ENCODE measurements at places on chromosomes 3 and 15.

- DNase-seq: no peak
These were observed 260.4 kb upstream of the GPR149 start for GRCh38 chr3:154690413-154690812.

DNA sequence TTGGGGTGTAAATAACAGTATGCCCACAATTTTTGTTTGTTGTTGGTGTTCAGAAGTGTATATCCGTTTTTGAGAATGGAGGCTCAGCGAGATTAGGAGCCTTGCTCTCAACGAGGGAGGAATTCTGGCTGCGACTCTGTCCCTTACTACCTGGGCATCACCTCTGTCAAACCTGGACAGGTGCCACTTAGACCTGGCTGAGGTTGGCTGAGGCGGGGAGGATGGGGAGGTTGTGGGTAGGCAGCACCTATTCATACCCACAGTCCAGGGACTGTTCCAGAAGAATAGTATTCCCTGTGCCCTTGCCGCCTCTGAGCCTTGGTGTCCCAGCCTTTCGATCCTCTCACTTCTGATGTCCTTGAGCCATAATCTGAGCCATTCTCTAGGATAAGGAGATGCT, 99.9 kb downstream of the LINGO1 start:
- no peak for DNase-seq

DNA sequence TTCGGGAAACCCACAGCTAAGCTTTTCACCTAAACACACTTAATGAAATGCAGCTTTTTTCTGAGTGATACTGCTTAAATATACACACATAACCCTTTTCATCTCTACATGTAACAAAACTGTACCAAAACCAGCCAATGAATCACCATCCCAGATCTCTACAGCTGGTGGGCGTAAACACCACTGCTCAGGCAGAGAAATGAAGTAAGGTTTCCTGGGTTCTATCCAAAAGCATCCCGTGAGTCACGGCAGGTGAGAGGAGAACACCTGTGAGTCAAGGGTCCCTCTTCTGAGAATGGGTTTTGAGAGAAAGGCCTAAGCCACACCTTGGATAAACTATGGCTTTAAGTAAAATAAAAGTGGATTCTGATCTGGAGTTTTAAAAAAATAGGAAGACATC, 2.6 kb downstream of the CLDN1 start:
- peak; percentile 57 for DNase-seq

GRCh38 chr3:53166781-53167291, 5.8 kb downstream of the PRKCD start:
- no peak for DNase-seq

DNA sequence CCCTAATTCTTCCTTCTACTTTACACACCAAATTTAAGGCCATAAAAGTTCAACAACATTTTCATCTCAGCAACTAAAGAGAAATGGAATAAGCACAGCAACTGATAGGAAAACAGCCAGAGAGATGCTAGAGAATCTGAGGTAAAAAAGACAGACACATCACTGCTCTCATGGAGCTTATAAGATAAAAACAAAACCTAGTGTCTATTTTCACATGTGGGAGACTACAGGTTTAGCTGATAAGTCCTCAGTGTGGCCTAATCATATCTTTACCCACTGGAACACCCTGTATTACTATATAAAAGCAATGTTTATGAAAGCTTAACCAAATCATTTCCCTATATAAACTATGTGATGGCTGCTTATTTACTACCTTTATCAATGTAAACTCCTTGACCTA, 33.0 kb downstream of the KPNA4 start:
- DNase-seq: no peak

GRCh38 chr15:89095073-89095472, 6.8 kb downstream of the ABHD2 start:
- no peak for DNase-seq

DNA sequence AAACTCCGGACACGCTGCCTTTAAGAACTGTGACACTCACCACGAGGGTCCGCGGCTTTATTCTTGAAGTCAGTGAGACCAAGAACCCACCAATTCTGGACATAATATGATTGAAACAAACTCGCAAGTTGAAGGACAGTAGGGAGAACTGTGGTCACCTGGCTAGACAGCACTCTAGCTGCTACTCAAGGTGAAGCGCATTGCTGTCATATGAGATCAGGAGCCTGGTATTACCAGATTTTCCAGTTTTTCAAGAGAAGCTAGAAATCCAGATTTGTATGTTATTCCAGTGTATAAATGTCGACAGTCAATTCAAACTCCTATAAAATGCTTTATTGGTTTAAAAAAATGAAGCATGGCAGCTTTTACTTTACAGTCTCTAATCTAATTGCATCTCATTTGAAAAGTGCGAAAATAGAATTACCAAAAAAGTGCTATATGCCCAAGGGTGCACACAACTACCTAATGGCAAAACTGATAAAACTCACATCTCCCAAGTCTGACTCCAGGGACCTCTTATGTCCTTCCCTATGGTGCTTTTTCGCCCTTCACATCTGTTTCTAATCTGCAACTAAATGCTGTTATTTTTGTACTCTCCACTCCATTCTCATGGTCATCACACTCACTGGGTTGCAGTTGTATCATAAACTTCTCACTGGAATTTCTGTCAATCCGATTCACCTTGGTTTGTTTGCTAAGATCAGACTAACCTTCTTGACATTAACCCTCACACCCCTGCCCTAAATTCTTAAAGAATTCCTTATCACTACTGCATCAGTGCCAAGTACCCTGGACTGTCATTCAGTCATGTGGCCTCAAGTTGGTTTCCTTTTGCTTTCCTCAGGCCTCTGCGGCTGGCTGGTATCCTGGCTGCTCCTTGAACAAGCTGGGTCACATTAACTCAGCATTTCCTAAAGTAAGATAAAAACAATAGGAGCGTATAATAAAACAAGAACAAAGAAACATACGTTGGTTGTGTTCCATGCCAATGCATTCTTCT, 31.5 kb upstream of the ARHGEF26 start:
- no peak for DNase-seq

GRCh38 chr15:65982627-65983322, 113.5 kb downstream of the RAB11A start:
- no peak for DNase-seq

DNA sequence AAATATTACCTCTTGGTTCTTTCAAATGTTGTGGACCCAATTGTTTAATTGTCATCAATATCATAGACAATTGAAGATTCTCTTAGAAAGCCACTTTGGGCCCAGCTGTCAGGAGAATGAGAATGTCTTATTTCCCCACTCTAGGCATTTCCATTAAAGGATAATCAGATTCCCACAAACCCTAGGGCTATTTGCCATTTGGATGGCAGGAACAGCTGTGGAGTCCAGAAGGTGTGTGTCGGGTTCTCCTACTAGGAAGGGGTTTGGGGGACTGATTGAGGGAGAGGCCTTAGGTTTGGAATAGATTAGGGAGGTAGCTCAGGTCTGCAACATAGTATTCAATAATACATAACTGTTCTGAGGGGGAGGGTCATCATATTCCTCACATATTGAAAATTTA, 35.2 kb upstream of the PLSCR5 start:
- DNase-seq: no peak

DNA sequence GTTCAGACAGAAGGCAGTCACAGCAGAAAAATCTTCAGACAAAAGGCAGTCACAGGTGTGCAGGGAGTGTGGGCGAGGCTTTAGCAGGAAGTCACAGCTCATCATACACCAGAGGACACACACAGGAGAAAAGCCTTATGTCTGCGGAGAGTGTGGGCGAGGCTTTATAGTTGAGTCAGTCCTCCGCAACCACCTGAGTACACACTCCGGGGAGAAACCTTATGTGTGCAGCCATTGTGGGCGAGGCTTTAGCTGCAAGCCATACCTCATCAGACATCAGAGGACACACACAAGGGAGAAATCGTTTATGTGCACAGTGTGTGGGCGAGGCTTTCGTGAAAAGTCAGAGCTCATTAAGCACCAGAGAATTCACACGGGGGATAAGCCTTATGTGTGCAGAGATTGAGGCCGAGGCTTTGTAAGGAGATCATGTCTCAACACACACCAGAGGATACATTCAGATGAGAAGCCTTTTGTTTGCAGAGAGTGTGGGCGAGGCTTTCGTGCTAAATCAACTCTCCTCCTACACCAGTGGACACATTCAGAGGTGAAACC, 27.6 kb downstream of the ZNF589 start:
- DNase-seq: peak; percentile 78
